T-cell (primary cell): ENCODE measurements at places on chromosomes 12 and 14.

GRCh38 chr12:6667559-6668210 lies 4.8 kb upstream of the ING4 start:
- no peak for DNase-seq

DNA sequence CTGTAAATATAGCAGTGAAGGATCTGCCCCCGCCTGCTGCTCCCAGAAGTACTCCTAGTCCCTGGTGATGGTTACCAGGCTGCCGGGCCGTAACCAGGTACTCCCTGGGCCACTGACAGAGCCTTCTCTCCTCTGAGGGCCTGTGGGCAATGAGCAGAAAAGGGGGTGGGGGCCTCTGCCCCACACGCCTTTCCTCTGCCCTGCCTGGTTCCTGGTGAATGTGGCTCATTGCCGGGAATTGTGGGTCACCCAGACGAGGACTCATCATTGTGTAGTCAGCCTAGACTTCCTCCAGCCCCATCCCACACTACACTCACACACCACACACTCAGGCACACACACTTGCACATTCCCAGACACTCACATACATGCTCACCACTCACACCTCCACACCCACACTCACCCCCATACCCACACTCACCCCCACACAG lies 35.7 kb upstream of the ACTN1 start:
- no peak for DNase-seq

DNA sequence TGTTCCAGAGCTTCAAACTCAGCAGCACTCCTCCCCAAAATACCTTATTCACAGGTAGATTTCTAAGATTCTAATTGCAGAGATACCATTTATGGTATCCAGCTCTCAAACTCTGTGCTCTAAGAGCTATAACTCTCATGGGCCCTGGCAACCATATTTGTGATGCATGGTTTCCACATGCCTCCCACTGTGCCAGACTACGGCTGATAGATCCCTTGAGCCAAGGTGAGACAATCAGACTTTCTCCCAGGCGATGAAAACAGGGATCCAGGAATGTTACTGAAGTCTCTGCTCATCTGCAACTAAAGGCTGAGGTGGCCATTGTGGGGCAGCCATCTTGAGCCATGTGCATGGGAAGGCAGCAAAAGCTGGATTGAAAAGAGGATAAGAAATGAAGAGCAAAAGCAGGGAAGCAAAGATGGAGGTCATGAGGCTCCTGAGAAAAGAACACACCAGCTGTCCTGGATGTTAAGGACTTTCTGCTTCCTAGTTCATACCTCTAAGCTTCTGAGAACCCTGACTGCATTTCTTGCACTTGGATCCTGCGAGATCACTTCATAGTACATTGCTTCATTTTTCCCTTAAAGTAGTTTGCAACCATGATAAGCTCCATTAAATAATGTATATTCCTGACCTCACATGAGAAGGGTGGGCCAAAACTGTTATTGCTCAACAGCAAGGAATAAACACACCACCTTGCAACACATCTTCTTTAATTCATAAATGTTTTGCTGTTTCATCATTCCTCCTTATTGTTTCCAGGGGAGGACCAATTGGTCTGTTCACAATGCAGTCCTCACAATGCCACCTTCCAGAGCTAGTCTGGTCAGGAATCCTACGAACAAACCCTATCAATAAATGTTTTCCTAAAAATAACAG lies 5.4 kb downstream of the EGLN3 start:
- DNase-seq, result no peak

GRCh38 chr14:102479777-102480176 lies 29.8 kb downstream of the ANKRD9 start:
- DNase-seq, result no peak

GRCh38 chr12:116860263-116860662 lies 21.0 kb downstream of the HRK start:
- no peak for DNase-seq

DNA sequence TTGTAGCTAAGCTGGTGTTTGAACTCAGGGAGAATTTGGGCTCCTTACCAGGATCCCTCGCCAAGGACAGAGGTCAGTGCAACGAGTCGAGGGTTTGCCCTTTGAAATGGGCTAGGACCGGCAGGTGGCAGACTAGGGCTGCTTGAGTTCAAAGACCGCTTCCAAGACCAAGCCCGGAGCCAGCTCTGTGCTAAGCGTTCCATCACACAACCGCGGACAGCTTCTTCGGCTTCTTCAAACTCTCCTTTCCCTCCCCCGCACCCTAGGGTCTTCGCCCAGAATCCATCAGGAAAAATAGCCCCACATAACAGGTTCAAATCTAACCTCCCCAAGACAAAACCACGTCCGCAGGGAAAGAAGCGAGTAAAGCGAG lies 705 bp upstream of the FLVCR2 start:
- DNase-seq, result peak; percentile 15

GRCh38 chr12:131729254-131729955 lies 18.5 kb downstream of the SFSWAP start:
- DNase-seq, result no peak

DNA sequence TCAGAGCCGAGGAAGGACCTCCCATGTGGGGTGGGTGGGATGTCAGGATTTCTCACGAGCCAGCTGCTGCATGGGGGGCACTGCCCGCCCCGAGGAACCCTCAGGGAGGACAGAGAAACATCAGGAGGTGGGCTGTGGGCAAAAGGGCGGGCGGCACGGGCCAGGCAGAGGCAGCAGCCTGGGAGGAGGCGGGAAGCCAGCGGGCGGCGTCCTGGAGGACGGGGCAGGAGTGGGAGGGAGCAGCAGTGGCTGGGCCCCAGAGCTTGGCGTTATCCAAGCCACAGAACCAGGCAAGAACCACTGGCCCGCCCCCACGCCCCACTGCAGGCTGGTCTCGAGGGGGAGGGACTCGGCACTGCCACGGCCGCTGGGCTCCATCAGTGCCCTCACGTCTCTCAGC lies 2.4 kb downstream of the C14orf180 start:
- no peak for DNase-seq

DNA sequence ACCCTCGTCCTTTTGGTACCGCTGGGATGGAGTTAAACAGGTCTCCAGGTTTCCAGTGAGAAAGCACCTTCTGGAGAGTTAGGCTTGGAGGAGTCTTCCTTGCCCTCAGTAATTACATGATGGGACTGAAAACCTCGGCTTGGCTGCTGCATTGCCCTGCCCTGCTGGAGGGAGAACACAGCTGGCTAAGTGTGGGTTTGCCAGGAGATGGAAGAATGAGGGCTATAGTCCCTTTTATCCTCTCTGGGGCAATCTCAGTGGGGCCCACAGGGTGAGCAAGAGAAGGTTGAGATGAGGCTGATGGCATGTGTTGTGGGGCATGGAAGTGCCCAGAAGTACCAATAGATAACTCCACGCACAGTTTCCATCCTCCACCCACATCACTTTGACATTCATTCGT lies 23.2 kb upstream of the MEG3 start:
- DNase-seq, result no peak

DNA sequence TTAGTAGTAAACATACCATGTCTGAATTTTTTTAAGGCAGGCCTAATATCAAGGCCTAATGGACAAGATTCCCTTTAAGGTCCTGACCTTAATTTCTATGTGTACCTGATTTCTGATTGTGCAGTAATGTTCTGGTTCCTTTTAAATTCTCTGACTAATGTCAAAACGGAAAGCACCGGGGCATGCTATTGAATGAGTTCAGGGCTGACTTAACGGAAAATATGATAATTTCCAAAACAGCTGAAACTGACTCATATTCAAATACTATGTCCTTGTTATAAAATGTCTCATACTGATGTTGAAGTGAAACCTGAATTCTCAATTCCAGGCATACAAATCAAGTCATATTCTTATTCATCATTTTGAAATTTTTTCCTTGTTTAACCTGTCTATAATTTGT lies 6.7 kb downstream of the TAS2R43 start:
- DNase-seq, result no peak

GRCh38 chr12:7583471-7583870 lies 79.9 kb upstream of the CD163 start:
- DNase-seq, result no peak

DNA sequence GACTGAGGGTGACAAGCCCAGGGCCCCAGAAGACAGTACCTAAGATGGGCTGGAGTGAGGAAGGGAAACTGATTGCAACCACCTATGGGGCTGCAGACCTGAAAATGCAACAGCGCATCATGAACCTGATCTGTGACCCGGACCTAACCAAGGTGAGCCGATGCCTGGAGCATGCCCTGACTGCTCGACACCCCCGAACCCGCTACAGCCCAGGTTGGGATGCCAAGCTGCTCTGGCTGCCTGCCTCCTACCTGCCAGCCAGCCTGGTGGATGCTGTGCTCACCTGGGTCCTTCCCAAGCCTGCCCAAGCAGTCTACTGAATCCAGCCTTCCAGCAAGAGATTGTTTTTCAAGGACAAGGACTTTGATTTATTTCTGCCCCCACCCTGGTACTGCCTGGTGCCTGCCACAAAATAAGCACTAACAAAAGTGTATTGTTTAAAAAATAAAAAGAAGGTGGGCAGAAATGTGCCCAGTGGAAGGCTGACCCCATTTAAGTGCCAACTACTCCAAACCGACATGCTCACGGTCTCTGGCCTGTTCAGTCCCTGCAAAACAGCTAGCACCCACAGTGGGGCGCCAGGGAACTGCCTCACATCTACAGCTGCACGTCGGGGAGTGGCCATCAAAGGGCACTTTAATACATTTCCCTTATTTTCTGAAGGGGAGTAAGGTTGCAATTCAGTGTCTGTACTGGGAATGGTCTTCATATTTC lies 4.2 kb downstream of the RDH5 start:
- DNase-seq, result peak; percentile 46

- DNase-seq, result no peak
Observed at GRCh38 chr14:45246691-45247090, 6.3 kb downstream of the MIS18BP1 start.

DNA sequence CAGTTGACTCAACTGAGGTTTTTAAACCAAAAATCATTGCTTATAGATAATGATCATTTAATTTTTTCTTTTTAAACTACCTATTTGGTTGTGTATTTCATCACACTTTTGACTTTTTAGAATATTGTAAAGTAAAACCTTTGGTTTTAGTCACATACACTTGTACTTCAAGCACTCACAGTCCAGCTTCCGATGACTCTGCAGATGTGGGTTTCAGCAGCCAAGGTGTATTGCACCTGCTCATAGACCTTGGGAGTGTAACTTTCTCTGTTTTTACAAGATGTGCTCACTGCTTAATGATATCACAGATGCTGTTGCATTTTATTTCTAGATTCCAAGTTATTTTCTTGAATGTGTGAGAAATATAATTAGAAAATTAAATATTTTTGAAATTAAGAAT lies 188.3 kb upstream of the SLC38A2 start:
- no peak for DNase-seq

GRCh38 chr12:119681728-119682638 lies 14.1 kb downstream of the PRKAB1 start:
- no peak for DNase-seq

DNA sequence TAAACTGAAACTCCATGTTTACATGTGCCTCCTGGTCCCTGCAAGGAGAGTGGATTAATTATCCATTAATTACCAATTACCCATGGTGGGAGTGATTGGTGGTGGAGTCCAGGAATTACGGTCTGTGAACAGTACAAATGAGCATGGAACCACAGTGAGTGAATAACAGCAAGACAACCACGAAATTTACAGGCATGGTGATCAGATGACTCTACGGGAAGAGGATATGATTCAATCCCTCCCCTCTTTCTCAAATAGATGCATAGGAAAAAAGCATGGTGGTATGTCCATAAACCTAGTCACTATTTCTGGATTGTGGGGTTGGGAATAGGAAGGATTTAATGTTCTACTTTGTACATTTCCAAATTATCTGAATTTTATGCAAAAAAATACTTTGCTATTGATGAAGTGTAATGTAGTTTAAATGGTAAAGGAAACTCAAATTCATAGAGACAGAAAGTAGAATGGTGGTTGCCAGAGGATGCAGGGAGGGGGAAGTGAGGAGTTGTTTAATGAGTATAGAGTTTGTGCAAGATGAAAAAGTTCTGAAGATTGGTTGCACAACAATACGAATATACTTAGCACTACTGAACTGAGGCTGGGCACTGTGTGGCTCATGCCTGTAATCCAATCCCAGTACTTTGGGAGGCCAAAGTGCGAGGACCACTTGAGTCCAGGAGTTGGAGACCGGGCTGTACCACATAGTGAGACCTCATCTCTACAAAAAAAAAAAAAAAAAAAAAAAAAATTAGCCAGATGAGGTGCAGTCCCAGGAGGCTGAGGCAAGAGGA lies 41.2 kb upstream of the C12orf75 start:
- no peak for DNase-seq

GRCh38 chr14:89365061-89365801 lies 51.8 kb downstream of the FOXN3 start:
- DNase-seq, result peak; percentile 52

DNA sequence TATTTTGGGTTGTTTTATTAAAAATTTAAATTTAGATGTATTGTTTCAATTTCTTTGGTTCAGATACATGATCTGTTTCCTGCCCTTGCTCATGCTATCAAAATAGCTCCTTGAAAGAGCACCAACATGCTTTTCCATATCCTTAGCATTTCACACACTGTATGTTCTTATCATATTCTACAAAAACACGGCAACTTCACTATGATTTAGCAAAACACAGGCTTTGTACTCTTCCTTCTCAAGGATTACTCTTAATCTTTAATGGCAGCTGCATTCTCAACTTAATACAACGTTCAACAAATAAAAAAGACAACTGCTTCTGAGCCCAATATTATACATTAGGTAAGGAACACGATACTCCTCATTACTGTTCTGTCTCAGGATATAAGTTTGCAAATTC lies 2.9 kb upstream of the GLRX5 start:
- DNase-seq, result no peak

GRCh38 chr12:45731190-45731775 lies 1.8 kb downstream of the ARID2 start:
- no peak for DNase-seq

GRCh38 chr12:83866477-83866876 lies 1046.1 kb downstream of the SLC6A15 start:
- DNase-seq, result no peak

- DNase-seq, result no peak
Observed at GRCh38 chr14:71733210-71733883, 198.9 kb upstream of the RGS6 start.

DNA sequence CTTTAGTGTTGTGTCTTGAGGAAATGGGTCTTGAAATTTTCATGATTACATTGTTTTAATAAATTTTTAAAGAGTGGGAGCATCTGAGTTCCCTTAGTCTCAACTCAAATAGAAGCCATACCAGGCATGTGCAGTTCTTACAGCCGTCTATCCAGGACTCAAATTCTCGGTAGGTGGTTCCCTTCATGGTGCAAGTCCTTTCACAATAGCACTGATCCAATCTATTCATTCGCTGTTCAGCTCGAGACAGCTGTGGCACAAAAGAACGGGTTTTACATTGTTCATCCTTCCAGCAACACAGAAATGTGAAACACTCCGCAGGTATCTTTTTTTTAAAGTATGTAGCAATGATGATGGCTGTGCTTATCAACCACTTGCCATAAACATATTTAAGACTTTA lies 100.2 kb downstream of the NELL2 start:
- no peak for DNase-seq

GRCh38 chr12:2615665-2616402 lies 178.9 kb upstream of the FKBP4 start:
- DNase-seq, result no peak
